ENCODE measurements at places on chromosomes 2 and 18.

GRCh38 chr18:10476338-10476791 lies 21.9 kb downstream of the APCDD1 start:
- no peak for DNase-seq

DNA sequence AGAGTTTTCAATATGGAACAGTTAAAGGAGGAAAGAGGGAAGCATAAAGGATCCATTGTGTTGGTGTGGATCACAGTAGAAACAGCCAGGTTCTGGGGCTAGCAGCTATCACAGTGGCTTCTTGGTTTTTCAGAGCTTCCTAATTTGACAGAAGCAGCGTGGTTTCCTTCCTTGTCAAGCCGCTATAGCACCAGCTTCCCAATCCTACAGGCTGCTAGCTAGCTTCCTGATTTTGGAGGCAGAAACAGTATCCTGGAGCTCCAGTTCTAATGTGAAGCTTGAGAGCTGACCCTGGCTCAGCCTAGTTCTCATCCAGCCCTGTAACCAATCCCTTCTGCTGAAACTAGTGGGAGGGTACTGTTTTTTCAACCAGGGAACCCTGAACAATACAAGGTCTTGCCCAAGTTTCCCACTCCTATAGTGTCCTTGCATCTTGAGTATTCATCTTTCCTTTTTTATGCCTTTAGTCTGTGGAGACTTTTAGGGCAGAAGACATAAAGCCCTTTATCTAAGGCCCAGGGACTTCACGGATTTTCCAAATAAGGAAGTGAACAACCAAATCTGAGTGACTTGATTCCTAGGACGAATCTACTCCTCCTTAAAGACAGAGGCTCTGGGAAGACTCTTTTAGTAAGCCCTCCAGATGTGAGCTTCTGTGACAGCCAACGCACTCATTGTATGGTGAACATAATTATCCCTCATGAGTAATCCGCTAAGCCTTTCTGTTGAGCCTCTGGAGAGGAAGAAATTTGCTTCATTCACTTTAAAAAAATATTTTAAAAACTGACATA lies 33.8 kb downstream of the CCDC93 start:
- DNase-seq: no peak

GRCh38 chr2:234165421-234165820 lies 114.9 kb downstream of the SPP2 start:
- no peak for DNase-seq

- no peak for DNase-seq
Observed at GRCh38 chr2:160582490-160583145, 89.0 kb upstream of the RBMS1 start.

DNA sequence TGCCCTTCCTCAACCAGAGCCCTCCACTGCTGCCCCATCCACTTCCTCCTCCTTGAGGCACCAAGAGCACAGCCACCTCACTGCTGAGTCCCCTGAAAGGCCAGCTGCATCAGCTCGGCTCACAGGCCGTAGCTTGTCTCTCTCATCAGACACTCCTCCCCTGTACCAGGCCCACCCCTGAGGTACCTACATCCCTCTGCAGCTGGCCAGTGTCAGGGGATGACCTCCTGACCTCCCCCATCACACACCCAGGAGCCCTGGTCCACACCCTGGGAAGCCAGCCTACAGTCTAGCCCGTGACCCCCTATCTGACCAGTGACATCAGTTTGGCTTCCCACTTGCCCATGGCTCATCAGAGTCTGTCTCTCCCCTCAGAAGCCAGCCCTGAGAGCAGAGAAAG lies 205.6 kb downstream of the TNS1 start:
- DNase-seq: no peak

DNA sequence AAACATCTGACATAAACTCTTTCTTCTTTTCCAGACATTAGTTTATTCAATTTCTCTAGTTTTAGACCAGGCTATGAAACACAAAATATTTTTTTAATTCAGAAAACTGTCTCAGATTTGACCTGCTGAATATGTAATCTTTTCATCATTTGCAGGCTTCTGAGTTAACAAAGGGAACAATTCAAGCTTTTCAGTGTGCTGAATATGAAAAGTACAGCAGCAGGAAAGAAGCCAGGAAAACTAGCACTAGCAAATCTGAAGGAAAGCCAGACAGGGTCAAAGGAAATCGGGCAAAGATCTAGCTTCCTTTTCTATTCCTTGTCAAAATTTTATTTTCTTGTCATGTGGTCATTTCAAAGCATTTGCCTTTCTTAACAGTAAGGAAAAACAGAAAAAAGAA lies 35.3 kb downstream of the ACVR1C start:
- no peak for DNase-seq

GRCh38 chr18:10049747-10050146 lies 135.9 kb downstream of the VAPA start:
- no peak for DNase-seq

DNA sequence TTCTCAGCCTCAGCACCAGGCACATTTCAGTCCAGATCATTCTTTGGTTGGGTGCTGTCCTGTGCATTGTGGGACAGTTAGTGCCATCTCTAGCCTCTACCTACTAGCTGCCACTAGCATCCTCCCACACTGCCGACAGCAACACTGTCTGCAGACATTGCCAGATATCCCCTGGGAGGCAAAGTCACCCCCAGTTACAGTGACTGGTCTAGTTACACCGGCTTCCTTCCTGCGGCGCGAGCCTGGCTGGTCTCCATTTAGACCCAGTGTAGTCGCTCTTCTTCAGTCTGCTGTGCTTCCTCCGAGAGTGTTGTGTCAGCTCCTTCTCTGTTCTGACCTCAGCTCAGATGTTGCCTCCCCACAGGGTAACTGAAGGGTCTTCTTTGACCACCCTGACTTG lies 283.1 kb downstream of the PHLPP1 start:
- no peak for DNase-seq

- no peak for DNase-seq
Observed at GRCh38 chr18:36015629-36016028, 43.1 kb downstream of the RMP24 start.

DNA sequence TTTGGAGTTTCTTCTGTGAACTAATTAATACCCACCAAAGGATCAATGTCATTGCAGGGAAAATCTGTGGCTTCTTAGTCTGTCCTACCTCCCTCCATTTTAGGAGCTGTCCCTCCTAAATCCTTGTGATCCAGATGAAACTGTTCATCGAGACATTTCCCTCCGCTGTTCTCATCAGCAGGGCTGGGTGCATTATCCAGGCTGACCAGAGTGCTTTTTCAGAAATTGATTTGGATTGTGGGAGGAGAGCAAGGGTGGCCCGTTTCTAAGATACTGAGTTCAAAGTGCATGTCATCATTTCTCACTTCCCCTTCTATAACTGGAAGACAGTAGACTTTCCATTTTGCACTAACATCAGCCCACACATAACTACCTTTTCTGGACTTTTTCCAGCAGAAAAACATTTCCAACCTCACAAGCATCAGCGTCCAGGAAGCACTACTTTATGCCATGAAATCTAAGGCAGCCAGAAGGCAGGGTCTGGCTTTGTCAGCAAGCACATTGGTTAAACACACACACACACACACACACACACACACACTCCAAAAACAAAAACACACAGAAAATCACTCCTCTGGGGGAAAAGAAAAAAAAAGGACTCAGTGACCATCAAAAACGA lies 94.1 kb downstream of the ANKRD44 start:
- peak; percentile 42 for DNase-seq

- peak; percentile 30 for DNase-seq
Observed at GRCh38 chr2:65204461-65205210, 23.0 kb upstream of the ACTR2 start.

- DNase-seq: no peak
Observed at GRCh38 chr2:46829231-46829995, 86.2 kb downstream of the MCFD2 start.

DNA sequence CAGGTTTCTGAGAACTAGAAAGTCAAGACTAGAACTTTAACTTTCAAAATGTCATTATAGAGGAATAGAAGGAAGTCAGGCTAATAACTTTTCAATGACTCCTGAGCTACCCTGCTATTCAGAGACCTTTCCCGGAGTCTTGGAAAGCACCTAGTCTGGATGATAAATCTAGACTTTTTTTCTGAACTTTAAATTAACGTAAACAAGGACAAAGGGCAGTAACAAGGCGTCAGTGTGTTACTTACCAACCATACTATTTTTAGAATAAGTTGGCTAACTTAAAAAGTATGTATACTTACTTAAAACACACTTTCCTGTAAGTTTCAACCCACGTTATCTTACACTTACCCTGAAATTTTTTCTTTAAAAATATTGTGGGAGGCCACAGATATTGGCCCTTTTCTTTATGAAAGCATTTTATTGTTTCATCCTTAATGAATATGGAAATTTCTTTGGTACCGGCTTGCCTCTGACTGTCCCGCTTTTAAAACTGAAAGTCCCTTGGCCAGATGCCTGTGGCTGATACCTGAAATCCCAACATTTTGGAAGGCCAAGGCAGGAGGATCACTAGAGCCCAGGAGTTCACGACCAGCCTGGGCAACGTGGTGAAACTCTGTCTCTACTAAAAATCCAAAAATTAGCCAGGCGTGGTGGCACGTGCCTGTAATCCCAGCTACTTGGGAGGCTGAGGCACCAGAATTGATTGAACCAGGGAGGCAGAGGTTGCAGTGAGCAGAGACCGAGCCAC lies 9.7 kb downstream of the PMAIP1 start:
- no peak for DNase-seq

DNA sequence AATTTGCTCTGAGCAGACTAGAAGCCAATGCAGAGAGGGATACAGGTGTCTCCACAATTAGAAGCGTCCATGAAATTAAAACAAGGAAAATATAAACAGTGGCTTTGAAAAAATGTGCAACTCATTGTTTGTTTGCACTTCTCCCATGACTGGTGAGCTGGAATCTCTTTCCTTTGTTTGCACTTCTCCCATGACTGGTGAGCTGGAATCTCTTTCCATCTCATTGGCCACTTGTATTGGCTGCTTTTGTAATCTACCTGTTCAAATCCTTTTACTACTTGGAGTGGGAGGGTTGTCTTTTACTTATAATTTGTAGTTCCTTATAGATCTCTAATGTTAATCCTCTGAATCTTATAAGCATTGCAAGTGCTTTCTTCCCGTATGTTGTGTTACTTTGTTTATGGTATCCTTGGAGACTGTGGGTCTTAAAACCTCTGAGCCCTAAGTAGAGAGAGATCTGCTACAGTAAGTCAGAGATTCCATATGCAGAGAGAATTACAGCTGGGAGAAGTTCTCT lies 94.1 kb downstream of the RTN4 start:
- no peak for DNase-seq

GRCh38 chr2:215019521-215020145 lies 118.8 kb downstream of the ABCA12 start:
- DNase-seq: no peak

GRCh38 chr2:173716458-173717052 lies 248.6 kb downstream of the SP3 start:
- no peak for DNase-seq

GRCh38 chr2:75047189-75047991 lies 88.9 kb downstream of the POLE4 start:
- no peak for DNase-seq

GRCh38 chr18:570697-571096 lies 9.5 kb upstream of the CETN1 start:
- no peak for DNase-seq

- no peak for DNase-seq
Observed at GRCh38 chr2:64617631-64618151, 36.0 kb downstream of the SERTAD2 start.

GRCh38 chr2:24771764-24772586 lies 21.2 kb downstream of the PTRHD1 start:
- no peak for DNase-seq

DNA sequence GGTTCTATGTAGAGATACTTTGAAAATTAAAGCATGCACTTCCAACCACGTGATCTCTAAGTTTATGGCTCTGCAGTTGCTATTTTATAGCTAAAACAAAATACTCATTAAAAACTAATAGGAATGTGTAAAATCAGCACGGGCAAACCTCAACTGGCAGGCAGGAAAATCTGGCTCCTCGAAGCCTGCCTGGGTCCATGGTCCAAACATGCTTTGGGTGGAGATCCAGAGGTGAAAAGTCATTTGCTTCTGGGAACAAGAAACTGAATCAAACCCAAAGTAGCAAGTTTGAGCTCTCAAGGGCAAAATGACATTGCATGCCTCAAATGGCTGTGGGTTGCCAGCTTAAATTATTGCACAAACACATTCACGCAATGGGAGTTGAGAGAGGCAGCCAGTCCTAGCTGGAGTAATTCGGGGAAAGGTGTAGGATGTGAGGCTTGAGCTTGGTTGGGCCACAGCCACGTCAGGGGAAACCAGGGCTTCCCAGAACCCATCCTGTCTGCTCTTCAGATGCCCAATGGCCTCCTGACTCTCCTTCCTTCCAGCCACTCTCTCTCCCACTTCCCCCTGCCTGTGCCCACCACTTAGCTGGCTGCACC lies 75.2 kb upstream of the LCLAT1 start:
- no peak for DNase-seq

DNA sequence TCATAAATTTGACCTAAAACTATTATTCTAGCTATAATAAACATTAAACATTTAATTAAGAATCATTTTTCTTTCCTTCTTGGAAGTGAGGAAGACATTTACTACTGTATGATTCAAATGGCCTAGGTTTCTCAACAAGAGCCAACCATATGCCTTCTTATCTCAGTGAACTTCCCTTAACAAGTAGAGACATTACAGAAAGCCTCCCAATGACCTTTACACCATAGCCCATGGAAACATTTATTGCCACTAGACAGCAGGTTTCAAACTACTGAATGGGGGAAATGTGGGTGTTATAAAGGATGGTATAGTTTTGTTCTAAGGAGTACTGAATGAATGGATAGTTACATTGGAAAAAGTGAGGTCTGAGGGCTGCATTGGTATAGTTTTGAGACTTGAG lies 349.4 kb upstream of the SPRED2 start:
- no peak for DNase-seq

DNA sequence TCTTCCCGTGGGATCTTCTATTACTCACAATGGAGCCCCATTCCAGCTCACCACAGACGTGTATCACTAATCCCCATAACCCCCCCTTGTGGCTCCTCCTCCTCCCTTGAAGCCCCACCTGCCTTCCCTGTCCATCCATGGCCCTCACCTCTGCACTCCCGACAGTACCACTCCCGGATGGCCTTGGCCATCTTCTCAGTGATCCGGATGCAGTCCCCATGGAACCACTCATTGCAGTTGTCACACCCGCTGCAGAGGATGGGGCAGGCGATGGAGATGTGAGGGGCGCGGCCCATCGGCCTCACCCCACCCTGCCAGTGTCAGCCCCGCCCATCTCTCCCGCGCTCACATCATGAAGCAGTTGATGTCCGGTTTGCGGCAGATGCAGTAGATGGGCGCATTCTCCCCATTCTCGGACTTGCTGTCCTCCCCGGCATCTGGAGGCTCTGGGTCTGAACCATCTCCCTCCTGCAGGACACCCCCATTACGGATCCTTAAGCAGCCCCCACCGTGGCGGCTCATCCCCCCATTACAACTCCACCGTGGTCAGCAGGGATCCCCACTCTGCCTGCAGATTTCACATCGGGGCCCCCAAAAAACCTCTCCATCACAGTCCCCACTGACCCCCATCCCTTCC lies 983 bp downstream of the CXXC1 start:
- peak; percentile 36 for DNase-seq

DNA sequence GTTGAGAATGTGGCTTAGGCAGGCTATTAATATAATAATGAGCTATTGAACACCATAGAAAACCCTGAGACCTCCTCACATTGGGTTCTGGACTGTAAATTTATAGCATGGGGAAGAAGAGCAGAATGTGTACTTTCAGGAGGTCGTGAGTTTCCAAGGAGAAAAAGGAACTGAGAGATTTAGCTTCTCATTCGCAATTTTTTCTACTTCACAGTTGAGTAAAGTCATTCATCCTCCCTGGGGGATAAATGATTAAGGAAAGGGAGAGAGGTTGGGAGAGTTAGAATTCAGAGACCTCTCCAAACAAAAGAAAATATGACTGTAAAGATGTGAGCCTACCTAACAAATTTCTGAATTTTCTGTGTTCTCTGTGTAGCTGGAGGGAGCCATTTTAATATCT lies 205.8 kb upstream of the CYRIA start:
- DNase-seq: no peak

- no peak for DNase-seq
Observed at GRCh38 chr18:36833120-36833519, 4.2 kb downstream of the KIAA1328 start.
